ENCODE measurements at places on chromosomes 11 and 22.

DNA sequence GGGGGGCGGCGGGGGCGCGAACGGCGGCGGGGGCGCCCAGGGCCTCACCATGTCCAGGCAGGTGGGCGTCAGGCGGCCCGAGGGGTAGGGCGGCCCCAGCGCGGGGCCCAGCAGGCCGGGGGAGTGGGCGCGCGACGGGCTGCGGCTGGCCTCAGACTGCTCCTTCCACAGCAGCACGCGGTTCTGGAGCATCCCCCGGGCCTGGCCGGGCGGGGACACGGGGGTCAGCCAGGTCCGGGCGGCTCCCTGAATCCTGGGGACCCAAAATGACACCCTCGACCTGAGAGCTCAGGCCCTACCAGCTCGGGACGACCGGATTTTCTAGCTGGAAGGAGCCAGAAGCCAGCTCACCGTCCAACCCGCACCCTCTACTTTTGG, 5.5 kb upstream of the SLC16A8 start:
- DNase-seq, result no peak

- DNase-seq, result no peak
Observed at GRCh38 chr22:22103078-22103875, 120.7 kb upstream of the TOP3B start.

GRCh38 chr11:126410649-126411048, 55.2 kb downstream of the ST3GAL4 start:
- no peak for DNase-seq

GRCh38 chr22:19754701-19755144, 5.9 kb upstream of the TBX1 start:
- no peak for DNase-seq

DNA sequence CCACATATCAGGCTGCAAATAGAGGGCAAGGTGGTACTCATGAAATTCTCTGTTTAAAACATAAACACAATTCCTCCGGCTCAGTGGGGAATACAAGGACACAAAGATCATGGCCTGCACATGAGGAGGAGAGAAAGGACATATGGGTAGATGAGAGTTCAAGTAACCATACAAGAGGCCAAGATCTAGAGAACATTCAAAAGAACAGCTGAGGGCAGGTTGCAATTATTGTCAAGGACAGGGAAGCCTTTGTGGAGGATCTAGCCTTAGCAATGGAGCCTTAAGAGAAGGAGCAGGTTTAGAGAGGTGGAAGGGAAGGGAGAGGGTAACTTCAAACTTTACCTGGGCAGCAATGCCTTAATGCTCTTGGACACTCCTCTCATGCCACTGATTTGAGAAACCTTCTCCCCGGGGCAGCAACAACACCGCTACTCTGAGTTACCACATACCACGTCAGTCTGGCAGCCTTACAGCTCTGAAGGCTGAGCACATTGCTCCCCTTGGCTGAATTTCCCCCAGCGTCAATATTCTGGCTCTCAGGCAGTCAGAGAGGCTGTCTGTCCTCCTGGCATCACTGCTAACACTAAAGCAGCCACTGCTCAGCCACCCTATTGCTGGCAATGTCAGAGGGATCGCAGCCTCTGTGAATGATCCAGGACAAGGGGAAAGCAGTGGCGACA, 55.5 kb downstream of the CLPB start:
- no peak for DNase-seq

GRCh38 chr11:83537131-83537610, 251.0 kb upstream of the CCDC90B start:
- DNase-seq, result no peak

DNA sequence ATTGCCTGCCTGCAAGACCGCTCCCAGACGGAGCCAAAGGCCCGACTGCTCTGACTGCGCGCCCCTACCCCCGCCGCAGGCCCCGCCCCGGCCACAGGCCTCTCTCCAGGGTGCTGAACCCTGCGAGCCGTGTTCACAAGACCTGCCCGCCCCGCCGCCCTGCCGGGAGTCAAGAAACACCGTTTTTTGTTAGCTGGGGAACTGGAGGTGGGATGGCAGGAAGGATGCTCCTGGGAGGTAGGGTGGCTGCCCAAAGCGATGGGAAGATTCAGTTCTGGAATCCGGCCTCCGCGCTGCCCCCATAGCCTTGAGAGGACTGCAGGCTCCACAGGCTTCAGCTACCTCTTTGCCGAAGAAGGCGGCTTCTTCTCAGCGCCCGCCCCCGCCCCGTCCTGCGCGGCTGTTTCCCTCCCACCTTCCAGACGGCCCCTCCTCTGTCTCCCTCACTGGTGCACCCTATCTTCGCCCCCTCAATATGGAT, 2.7 kb upstream of the PDE2A start:
- no peak for DNase-seq

- DNase-seq, result no peak
Observed at GRCh38 chr11:23903044-23903704, 593.7 kb upstream of the LUZP2 start.

GRCh38 chr11:129286813-129287212, 88.8 kb upstream of the BARX2 start:
- no peak for DNase-seq

GRCh38 chr11:116312570-116313391, 460.0 kb downstream of the BUD13 start:
- no peak for DNase-seq

- no peak for DNase-seq
Observed at GRCh38 chr11:17774232-17775034, 39.9 kb downstream of the KCNC1 start.

DNA sequence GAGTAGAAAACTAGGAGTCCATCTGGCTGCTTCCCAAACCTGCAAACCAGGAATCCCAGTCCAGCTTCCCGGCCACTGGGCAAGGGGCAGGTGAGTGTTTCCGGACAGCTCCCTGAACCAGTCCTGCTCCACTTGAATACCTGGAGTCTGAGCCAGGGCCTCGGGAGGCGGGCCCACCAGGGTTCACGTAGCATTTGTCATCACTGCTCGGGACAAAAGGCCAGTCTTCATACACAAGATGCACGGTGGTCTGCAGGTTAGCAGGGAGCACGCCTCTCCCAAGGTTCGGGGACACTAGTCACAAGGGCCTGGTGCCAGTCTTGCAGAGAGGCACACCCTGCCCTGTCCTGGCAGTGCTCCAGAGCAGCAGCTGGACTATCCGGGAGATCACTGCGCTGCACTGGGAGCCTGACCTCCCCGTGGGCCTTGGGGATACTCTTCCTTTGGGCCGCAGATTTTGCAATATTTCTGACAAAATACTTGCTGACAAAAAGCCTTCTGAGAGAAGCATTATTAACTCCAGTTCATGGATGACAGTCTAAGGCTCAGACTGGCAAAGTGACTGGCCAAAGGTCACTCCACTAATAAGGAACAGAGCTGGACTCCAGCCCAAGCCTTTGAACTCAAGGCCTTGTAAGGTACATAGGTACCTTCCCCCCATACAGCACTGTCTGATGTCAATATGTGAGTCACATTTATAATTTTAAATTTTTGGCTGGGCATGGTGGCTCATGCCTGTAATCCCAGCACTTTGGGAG, 25.1 kb downstream of the CD6 start:
- no peak for DNase-seq

GRCh38 chr11:111719379-111719778, 46.8 kb downstream of the PPP2R1B start:
- DNase-seq, result no peak

Measured in HL-60 (cell line).